ENCODE measurements at places on chromosomes 2 and 18.
A peak's percentile ranks its signal among the peaks of the same experiment; 100 is the strongest.

DNA sequence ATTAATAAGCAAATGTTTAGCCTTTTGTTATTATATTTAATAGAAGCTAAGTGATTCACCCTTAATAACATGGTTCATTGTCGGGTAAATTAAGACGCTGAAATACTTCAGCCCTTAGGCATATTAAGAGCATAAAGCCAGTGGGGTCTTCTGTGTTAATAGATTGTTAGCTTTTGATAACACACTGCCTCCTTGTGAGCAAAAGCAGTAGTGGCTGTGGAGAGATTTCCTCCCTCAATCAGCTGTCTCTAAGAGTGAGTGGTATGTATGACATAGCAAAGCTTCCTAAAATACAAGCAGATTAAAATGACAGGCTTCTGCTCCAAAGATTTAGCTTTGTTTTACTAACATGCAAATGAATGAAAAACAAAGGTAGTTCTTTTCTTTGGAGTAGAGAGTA, 143.7 kb upstream of the SYT4 start:
- no peak for DNase-seq

DNA sequence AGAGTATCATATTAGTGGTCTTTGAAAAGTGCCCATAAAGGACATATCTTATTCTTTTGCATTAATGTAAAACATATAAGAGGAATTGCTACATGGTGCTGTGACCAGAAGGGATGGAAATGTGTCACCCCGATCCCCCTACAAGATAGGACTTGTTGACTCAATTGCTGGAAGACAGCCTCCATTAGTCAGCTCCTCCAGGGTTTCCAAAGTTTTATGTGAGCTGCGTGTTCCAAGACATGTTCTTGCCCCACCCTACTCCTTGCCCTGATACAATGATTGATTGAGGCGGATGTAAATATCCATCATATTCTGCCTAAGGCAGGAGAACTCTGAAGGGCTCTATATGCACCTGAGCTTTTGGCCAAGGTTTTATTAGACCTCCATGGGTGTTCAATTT, 541.0 kb upstream of the ZEB2 start:
- DNase-seq = no peak

GRCh38 chr2:26356771-26357170, 10.2 kb upstream of the ADGRF3 start:
- no peak for DNase-seq

DNA sequence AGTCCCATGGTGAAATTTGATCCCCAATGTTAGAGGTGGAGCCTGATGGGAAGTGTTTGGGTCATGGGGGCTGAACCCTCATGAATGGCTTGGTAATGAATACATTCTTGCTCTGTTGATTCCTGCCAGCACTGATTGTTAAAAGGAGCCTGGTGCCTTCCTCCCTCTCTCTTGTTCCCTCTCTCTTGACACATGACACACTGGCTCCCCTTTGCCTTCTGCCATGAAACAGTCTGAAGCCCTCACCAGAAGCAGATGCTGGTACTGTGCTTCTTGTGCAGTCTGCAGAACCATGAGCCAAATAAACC, 30.6 kb upstream of the EPC2 start:
- peak; percentile 5 for DNase-seq

- DNase-seq = no peak
Observed at GRCh38 chr18:21911551-21911950, 171.0 kb downstream of the MIB1 start.

GRCh38 chr2:11677136-11678055, 7.4 kb upstream of the NTSR2 start:
- DNase-seq = no peak

DNA sequence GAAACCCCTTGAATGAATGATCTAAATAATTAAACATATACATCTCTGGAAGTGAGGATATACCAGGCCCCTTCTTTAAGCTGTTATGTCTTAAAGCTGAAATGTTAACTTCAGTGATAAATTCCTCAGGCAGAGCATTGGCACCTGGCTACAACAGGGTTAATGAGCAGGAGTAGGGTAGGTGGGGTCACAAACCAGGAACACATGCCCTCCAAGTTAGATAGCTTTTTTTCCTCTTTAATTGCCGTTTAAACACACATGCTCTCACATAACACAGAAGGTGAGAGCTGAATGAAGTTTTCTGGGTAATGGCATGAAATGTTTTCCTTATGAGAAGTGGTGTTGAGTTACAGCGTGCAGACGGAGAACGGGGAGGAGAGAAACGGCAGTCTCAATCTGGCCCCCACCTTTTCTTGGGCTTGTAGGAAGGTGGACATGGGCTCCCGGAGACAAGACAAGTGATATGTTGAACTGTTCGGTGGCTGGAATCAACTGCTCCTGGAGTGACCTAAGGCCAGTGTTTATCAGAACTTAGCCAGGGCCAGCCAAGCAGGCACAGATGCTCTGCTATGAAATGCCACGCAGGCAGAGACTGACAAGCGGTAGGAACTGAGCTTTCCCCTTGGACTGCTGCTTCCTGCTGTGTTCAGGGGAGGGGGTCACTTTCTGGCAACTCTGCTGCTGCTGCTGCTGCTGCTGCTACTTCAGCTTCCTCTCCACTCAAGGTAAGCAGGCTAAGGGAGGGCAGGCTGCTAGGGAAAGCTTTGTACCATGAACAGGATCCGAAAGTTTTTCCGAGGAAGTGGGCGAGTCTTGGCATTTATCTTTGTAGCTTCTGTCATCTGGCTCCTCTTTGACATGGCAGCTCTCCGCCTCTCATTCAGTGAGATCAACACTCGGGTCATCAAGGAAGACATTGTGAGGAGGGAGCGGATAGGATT, at the start of gene GALNT5:
Gene GALNT5, plus strand, starts transcription at position 394 of the 941 bp plus-strand sequence. Its CDS starts 378 bp downstream, at position 772.
- no peak for DNase-seq

- no peak for DNase-seq
Observed at GRCh38 chr2:274503-274902, 9.8 kb downstream of the ACP1 start.

DNA sequence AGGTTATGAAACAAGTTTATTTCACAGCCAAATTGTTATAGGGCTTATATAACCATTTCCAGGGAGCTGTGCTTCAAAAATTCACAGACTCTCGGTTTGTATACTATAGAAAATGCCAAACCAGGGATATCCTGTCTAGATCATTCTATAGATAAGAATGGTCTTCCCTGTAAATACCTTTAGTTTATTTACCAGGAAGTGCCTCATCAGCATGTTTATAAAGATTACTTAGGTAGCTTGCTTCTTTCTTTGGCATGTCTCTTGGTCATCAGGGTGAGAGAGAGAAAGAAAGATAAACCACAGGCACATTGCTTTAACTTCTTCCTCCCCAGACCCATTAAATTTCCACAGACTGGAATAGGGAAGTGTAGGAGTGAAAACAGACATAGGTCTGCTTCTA, 439.4 kb downstream of the SPAG16 start:
- no peak for DNase-seq

DNA sequence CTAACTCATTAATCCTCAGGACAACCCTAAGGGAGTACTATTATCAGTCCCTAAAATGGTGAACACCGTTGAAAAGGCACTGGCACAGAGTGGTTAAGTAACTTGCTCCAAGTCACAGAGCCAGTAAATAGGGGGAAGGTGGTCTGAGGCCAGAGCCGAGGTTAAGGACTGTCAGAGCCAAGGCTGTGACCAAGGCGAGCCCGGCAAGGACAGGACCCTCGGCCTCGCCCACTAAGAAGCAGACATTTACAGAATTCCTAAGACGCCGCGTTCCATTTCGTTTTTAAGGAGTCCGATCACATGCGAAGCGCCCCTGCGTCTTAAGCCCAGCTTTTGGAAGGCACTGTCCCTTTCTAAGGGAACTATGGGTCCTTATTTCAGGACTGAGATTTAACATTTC, 1.1 kb downstream of the PDIA6 start:
- peak; percentile 43 for DNase-seq

GRCh38 chr18:14747513-14748474, at the start of gene ANKRD30B:
Gene ANKRD30B (plus strand): TSS chr18:14748172. CDS start chr18:14748420, 248 bp downstream.
- DNase-seq = no peak

- no peak for DNase-seq
Observed at GRCh38 chr2:236370847-236371409, 106.7 kb upstream of the ASB18 start.

GRCh38 chr2:177598326-177599138, 206.0 kb downstream of the AGPS start:
- DNase-seq = peak; percentile 13

GRCh38 chr2:201777869-201778268, 2.9 kb downstream of the ALS2 start:
- DNase-seq = no peak

- no peak for DNase-seq
Observed at GRCh38 chr18:66550366-66550765, 53.5 kb downstream of the CDH19 start.

- no peak for DNase-seq
Observed at GRCh38 chr2:51559026-51559425, 527.1 kb upstream of the NRXN1 start.

GRCh38 chr18:39230086-39230803, 1664.6 kb upstream of the CELF4 start:
- no peak for DNase-seq

DNA sequence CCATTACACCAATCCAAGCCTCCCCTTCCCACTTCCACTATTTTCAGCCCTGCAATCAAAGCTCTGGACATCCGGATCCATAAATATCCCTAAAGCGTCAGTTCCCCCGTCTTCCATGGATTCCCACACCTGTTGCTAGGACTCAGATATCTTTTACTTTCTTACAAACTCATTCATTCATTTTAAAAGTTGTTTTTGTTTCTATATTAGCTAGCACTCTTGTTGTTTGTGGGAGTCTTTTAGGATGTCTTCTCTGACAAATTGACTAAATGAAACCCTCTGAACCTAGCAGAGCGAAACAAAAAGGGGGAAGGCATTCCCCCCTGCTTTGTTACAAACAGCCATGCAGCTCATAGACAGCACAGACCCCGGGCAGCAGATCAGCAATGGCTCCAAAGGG, 9.0 kb upstream of the NBAS start:
- DNase-seq = no peak

GRCh38 chr18:75438891-75439290, 11.4 kb upstream of the SMIM21 start:
- no peak for DNase-seq

DNA sequence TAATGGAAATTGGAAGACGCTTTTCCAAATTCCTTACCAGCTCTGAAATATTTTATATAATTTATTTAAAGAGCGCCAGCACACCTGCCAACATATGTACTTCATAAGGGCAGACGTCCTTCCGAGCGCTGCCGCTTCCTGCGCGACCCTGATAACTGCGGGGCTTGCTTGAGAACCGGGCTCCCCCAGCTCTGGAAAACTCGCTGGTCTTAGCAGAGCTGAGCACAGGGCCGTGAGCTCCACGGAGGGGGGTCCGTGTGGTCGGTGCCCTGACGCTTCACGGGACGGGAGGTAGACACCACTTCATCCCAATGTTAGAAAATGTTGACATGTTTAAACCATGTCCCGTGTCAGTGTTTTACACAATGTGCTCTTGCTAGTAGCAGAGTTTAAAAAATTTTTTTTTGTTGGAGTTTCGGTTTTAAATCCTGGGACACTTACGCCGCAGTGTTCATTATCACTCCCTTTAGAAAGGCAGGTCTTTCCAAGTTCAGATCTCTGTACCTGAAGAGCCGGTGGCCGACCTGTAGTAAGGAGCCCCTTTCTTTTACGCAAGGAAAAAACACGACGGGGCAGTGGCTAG, 1.6 kb downstream of the NFATC1 start:
- DNase-seq = peak; percentile 57

DNA sequence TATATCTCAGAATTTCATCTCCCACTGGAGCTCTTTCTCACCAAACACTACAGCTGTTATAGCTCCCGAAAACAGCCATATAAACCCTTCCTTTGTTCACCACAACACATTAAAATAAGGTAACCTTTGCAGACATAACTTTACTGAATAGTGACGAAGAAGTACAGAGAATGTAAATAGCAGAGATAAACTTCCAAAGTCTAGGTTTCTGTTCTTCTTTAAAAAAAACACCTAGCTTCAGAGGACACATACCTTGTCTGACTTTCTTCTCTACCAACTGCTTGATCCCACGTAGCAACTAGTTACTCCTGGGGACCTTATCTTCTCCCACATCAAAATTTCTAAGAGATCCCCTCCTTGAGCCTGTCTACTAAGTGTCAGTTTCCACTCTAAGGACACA, 32.3 kb downstream of the ATL2 start:
- DNase-seq = no peak

DNA sequence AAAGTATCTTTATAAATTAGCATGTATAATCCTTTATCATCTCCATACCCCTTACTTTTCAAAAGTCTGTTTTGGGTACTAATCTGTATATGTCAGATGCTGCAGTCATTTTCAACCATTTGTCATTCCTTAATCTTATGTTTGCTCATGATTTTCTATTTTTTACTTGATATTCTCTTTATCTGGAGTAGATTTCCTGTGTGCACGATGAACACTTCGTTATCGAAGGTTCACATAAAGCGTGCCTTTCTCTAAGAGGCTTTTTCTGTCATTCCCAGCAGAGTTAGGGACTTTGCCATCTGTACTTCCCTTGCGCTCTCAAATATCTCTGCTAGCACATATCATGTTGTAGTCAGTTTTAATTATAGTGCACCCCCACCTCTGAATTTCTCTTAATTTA, 123.2 kb downstream of the BIRC6 start:
- no peak for DNase-seq

DNA sequence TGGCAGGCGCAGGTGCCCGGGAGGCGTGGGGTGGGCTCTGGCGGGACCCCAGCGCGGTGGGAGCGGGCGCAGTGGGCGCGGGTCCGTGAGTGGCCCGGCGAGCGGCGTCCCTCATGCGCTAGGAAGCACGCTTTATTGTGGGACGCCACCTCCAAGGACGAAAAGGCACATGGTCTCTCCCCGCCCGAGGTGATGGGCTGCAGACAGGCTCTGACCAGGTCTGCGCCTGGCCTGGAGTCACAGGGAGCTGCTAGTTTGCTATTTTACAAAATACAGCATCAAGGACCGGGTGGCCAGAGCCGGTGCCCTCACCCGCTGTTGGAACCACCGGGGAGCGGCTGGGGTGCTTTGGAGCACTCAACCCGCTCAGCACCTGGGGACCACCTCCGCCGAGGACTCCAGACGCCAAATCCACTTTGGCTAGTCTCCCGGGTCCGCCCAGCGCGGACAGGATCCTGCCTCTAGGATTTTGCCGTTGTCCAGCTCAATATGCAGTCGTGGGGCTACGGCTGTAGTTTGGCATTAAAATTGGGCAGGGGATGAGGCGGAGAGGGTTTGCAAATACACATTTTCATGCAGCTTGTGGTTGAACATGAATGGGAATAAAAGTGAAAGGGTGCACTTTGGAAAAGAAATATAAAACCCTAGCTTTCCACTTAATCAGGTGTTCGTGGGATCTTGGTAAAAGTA, 65.4 kb downstream of the LRRFIP1 start:
- peak; percentile 52 for DNase-seq

DNA sequence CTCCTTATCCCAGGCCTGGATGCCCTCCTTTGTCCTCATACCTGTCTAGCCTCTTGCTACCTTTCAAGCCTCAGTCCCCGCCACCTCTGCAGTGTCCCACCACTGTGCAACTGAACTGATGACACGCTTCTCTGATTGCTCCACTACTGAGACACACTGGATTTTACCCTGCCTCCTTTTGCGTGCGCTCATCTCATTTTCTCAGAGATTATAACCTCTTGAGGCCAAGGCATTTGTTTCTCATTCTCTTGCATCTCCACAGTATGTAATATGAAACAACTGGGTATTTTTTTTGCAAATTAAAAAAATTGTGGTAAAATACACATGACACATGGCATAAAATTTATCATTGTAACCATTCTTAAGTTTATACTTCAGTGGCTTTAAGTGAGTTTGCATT, 95.4 kb downstream of the PRKCE start:
- no peak for DNase-seq

- DNase-seq = no peak
Observed at GRCh38 chr2:45379399-45380087, 231.5 kb downstream of the SRBD1 start.

- no peak for DNase-seq
Observed at GRCh38 chr18:74370115-74370514, 54.5 kb downstream of the C18orf63 start.
